NCI-H1048 (cell line): ENCODE measurements at places on chromosomes 6 and 20.

- DNase-seq = no peak
Observed at GRCh38 chr6:129163551-129163950, 280.6 kb downstream of the LAMA2 start.

DNA sequence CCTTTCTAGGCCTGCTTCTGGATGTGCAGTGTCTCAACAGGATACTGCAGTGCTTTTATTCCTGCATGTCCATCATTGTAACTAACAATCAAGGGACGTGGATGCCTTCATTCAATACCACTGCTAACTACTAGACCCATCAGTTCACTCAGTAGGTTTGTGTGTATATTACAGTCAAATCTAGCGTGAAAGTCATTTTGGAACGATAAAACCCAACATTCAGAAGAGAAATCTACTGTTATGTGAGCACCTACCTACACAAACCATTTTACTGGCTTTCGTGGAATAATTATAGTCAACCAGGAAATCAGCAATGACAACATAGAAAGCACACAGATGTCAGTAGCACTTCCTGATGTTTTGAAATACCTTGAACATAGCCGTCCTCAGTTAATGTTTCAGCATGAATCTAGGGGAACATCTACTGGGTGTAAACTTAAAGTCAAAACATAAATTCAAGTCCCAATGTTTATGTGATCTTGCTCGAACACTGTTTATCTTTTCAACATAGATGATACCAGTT lies 270.6 kb downstream of the FARS2 start:
- no peak for DNase-seq

DNA sequence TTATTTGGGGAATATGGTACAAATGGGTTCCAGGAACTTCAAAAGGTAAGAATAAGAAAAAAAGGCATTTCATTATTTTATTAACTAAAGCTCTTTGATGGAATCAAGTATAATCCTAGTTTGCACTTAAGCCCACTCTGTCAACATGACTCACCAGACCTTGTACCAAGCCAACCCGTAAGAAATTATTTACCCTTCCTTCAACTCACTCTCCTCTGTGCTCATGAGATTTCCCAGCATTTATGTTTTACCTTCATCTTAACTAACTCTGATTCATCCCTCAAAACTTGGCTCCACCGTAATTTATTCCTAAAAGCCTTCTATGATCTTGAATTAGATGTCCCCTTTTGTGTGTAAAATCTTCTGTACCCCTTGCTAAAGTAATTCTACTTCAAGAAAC lies 308.7 kb downstream of the PKHD1 start:
- DNase-seq = no peak

GRCh38 chr6:7311917-7312615 lies 933 bp downstream of the SSR1 start:
- no peak for DNase-seq

DNA sequence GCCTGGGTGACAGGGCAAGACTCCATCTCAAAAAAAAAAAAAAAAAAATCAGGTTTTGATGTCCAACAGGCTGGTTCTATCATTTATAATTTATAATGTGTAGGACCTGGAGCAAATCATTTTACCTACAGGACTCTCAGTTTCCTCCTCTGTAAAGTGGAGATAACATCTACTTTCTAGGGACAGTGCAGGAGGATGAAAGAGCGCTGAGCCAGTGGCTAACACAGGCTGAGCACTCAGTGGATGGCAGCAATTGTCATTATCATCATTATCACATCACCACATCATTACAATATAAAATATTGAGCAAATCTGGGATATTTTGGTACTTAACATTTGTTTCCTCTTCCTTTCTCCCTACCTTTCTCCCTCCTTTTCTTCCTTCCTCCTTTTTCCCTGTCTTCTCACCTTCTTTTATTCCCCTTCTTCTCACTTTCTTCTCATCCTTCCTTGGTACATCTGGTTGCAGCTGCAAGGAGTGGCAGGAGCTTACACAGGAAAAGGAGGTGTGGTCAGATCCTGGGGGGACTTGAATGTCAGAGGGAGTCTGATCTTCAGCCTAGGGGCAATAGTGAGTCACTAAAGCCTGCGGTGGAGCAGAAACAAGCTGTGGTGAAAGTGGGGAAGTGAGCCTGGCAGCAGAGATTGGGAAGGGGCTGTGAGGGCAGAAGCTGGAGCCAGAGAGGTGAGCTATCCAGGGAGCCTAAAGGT lies 24.6 kb upstream of the CTNNBL1 start:
- no peak for DNase-seq

DNA sequence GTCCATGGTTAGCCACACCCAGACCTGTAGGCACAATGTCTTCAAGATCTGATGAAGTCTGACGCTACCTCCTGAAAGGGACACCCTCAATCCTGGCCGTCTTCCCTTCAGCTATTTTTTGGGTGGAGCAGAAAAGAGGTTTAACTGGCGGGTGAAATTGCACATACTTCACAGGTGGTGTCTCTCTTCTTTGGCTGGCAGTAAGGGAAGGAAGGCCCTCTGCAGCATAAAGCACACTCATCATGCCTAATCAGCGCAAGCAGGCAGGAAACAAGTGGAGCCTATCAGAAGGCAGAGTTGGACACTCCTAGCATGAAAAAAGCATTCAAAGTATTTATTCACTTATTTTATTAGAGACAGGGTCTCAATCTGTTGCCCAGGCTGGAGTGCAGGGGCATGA lies 32.9 kb downstream of the PNLDC1 start:
- DNase-seq = no peak

DNA sequence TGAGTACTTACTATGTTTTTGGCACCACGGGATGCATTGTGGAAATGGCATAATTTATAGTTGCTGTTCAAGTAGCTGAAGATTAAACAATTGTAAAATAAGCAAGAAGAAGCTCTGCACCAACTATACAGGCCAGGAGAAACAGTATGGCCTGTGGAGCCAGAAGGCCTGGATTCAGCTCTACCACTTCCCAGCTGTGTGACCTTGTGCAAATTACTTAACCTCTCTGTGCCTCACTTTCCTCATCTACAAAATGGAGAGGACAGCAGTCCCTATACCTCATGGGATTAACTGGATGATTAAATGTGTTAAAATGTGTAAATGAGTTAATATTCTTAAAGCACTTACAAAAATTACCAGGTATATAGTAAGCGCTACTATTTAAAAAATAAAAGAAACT lies 49.1 kb downstream of the CNKSR3 start:
- no peak for DNase-seq

DNA sequence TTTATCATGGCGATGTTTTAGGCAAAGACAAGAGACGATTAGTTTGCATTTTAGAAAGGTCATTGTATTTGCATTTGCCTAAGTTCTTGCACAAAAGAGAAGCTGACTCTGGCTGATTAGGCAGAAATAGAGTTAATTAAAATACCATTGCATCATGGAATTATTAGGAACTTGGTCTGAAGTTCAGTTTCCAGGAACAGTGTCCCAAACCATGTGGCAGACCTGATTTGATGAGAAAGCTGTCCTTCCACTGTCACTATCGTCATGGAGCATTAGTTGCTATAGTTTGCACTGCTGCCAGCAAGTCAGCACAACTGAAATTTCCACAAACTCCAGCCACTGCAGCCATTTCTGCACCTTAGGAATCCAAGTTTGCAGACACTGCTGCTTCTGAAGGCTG lies 24.3 kb upstream of the MCUR1 start:
- no peak for DNase-seq

DNA sequence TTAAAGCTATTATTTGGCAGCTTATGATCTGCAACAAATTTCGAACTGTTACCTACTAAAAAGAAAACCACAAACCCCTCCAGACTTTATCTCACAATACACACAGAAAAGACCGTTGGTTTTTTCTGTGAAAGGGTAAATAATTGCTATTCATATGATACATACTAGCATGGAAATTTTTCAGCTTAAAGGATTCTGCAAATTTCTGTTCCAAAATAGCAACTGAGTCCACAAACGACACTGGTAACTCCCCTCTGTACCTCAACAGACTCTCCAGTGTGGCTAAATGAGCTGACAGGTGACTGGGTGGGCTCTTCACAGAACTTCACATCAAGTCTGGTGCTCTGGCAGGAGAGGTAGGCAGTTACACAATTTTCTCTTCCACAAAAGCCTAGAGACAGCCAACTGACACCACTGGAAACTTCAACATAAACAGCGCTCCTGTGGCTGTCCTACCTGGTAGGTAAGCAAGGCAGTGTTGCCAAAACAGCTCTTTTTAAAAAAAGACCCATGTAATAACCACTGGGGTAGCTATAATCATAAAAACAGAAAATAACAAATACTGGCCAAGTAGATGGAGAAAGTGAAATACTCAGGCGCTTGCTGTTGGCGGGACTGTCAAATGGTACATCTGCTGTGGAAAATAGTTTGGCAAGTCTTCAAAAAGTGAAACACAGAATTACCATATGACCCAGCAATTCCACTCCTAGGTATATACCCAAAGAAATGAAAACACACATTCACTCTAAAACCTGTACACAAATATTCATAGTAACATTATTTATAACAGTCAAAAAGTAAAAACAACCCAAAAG lies 37.8 kb downstream of the ELOVL5 start:
- no peak for DNase-seq

DNA sequence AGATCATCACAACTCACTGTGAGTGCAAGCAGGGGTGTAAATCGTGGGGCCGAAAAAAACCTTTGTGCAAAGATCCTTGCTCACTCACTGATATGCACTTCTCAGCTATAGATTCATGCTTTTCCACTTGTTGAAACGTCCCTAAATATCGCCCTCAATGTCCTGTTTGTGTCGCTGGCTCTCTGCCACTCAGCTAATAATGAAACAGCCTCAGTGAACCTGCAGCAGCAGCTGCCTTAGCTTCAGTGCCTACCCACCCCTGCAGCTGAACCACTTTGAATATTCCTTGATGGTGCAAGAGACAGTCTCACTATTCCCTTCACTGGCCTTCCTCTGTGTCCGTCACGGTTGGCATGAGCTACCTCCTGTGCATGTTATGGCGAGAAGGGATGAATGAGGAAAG lies 128.9 kb upstream of the NAA20 start:
- no peak for DNase-seq

DNA sequence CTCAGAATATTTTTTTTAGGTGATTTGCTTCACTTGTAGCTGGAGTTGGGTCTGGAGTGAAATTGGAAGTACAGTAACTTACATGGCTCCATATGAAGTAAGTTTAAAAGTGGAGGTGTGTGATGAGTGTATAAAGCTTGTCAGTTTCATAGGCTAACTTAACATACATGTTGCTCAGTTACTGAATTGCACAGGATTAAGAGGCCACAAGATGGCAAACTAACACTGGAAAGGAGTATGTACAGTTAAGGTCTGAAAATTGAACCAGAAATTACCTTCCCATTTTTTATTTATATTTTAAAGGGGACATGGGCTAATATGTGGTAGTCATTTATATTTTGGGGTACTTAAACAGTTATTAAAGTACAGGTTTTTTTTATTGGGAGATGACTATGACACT lies 45.3 kb upstream of the SMIM8 start:
- DNase-seq = no peak

- DNase-seq = no peak
Observed at GRCh38 chr6:40340957-40341356, 246.2 kb downstream of the LRFN2 start.

- DNase-seq = no peak
Observed at GRCh38 chr6:114419175-114419574, 76.4 kb upstream of the HS3ST5 start.

GRCh38 chr20:1232286-1233111 lies 6.7 kb downstream of the RAD21L1 start:
- no peak for DNase-seq

- DNase-seq = no peak
Observed at GRCh38 chr20:10619427-10619826, 54.4 kb downstream of the JAG1 start.

DNA sequence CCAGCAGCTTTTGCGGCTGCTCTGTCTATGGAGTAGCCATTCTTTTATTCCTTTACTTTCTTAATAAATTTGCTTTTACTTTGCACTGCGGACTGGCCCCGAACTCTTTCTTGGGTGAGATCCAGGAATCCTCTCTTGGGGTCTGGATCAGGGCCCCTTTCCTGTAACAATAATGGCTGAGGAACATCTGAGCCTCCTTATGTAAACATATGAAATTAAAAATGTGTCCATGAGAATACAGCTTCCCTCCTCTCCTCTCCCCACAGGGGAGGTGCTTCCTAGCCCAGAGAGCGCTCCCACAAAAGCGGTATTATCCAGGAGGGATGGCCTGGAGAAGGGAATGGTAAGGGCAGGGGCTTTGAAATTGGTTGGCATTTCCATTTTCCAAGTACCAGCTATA lies 81.1 kb downstream of the PSMG4 start:
- no peak for DNase-seq

- no peak for DNase-seq
Observed at GRCh38 chr20:36017048-36017951, 48.9 kb downstream of the CNBD2 start.

DNA sequence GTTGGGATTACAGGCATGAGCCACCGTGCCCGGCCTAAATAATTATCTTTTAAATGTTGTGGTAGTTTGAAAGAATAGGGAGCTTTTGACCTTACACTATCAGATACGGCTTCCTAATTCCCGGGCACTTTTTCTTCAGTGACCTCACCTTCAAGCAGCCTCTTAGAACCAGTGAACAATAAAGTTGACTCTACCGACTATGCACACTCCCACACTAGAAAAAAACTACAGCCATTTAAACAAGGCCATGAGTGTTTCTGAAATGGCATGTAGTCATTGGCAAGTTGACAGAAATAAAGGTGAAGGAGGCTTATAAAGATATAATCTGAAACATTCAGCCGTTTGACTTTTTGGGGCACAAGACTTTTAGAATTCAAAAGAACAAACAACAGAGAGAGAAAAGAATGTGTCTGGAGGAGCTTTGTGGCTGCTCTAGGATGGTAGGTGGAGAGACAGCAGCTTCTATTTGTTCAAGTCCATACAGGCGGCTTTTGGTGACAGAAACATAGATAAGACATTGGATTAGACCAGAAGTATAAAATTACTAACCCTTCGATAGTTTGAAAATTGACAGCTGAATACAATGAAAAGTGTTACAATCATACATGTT lies 75.2 kb downstream of the GJA1 start:
- DNase-seq = no peak

- no peak for DNase-seq
Observed at GRCh38 chr6:154593122-154593521, 82.6 kb upstream of the CNKSR3 start.

GRCh38 chr6:168826726-168827585 lies 386.0 kb downstream of the SMOC2 start:
- DNase-seq = no peak

- no peak for DNase-seq
Observed at GRCh38 chr6:111520524-111520923, 37.5 kb upstream of the REV3L start.

DNA sequence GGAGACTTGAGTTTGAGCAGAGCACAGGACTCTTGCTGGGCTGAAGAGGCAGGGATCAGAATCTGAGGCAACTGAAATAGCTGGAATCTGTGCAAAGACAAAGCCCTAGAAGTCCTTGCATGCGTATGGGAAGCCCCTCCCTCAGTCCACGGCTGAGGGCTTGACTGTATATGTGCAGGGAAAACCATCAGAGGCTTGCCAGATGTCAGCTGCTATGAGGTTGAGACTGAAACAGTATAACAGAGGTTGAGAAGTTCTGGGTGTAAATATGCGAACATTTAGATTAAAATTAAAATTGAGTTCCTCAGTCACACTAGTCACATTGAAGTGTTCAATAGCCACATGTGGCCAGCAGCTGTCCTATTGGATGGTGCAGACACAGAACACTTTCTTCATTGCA lies 108.8 kb upstream of the NEDD9 start:
- DNase-seq = no peak
